ENCODE measurements at places on chromosomes 2 and 18.
A peak's percentile ranks its signal among the peaks of the same experiment; 100 is the strongest.

- DNase-seq: peak; percentile 50
Observed at GRCh38 chr2:223523551-223524001, 78.6 kb downstream of the SCG2 start.

DNA sequence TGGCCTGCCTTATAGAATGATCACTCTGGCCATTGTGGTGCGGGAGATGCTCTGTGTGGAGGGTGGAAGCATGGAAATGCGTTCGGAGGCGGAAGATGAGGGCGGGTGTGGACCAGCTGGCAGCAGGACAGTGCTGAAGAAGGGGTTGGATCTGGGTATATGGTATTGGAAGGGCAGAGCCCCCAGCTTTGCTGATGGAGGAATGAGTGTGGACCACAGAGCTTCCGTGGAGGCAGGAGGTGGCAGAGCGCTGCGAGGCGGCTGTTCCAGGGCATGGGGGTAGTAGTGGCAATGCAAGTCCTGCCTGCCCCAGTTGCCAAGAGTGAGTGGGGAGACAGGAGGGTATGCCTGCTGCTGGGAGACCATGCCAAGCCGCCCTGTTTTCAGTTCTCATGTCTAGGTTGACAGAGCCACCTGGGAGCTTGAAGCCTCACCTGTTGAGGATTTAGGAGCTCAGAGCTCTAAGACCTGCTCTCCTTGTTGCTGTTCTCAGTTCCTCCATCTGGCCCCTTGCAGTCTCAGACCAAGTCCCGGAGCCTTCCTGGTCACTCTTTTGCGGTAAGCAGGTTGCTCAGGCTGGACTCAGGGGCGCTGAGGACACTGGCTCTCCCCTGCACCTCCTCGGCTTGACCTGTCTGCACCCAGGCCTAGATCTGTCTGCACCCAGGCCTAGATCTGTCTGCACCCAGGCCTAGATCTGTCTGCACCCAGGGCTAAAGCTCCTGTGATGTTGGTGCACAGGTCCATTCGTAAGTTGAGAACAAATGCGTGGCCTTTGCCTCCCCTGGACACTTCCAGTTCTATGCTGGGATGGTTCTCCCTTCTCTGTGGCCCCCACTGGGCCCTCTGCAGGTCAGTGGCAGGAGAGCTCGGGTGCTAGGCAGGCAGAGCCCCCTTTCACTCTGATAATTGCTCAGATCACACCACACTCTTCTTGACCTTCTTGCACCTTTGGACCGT lies 290.5 kb upstream of the HS6ST1 start:
- no peak for DNase-seq

- DNase-seq: no peak
Observed at GRCh38 chr18:8945514-8945913, 157.0 kb upstream of the NDUFV2 start.

- peak; percentile 94 for DNase-seq
Observed at GRCh38 chr2:9071584-9072124, 68.2 kb upstream of the MBOAT2 start.

DNA sequence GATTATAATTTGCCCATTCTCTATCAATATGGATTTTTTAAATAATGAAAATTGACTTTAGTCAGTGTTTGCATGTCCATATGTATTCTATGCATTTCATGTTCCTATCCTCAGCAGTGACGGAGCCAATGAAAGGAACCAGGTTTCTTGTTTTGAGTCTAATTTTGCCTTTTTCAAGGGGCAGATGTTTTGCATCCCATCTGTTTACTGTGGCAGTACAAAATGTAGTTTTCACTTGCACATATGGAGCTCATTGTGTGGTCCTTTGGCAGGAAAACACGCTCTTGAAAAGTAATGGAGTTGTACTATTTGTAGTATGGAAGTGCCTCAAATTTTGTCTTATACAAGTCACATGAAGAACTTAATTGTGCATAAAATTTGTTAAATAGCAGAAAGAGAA lies 127.8 kb downstream of the AGPS start:
- DNase-seq: no peak
